ENCODE measurements at places on chromosomes 7 and 10. TPM values are rescaled to one million over a fixed set of nuclear protein-coding genes. Genes with fewer than 3 reads are reported as not detected.

GRCh38 chr7:25075459-25075858, 49.6 kb downstream of the CYCS start:
- no peak for DNase-seq

DNA sequence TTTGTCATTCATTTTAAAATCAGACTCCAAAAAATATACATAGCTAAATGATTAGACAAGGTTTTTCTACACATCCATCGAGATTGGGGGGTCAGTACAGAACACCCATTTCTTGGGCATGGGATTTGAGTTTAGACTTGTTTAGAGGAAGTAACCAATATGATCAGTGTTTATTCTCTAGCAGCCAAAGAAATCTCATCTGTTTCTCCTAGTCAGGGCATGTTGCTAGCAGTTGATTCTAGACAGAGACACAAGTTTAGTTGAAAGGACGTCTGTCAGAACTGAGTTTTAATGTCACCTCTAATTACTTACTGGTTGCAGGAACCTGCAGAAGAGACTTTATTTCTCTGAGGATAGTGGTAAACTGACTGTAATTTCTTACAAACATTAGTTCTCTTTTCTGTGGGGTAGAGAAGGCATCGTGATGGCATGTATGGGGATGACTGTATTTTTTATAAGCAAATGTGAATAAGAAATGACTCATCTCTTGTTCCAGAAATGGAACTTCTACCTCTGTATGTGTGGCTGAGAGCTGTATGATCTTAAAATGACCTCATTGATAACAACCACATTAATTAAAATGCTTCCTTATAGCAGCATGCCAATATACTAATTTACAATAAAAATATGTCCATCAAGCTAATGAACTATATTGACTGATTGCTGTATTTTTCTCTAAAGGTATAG, 30.6 kb upstream of the RHOBTB1 start:
- no peak for DNase-seq

GRCh38 chr7:110507369-110507768, 583.6 kb upstream of the LRRN3 start:
- DNase-seq: no peak

GRCh38 chr10:132150777-132151176, 36.0 kb upstream of the DPYSL4 start:
- no peak for DNase-seq

- DNase-seq: no peak
Measured at GRCh38 chr10:107390563-107390962, 226.1 kb upstream of the SORCS1 start.

DNA sequence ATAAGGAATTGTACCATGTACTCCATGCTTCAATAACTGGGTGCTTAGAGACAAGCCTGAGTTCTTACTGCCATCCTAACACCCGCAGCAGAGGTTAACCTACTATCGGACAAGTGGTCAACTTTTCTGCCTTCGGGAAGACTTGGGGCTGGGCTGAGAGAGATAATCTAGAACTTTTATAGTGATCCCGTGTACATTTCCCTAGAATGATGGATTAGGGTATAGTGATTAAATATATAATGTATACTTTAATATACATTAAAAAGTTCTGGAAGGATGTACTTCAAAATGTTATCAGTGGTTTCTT, 12.2 kb upstream of the HNRNPF start:
- no peak for DNase-seq

GRCh38 chr10:74953214-74953613, 126.8 kb downstream of the KAT6B start:
- no peak for DNase-seq

DNA sequence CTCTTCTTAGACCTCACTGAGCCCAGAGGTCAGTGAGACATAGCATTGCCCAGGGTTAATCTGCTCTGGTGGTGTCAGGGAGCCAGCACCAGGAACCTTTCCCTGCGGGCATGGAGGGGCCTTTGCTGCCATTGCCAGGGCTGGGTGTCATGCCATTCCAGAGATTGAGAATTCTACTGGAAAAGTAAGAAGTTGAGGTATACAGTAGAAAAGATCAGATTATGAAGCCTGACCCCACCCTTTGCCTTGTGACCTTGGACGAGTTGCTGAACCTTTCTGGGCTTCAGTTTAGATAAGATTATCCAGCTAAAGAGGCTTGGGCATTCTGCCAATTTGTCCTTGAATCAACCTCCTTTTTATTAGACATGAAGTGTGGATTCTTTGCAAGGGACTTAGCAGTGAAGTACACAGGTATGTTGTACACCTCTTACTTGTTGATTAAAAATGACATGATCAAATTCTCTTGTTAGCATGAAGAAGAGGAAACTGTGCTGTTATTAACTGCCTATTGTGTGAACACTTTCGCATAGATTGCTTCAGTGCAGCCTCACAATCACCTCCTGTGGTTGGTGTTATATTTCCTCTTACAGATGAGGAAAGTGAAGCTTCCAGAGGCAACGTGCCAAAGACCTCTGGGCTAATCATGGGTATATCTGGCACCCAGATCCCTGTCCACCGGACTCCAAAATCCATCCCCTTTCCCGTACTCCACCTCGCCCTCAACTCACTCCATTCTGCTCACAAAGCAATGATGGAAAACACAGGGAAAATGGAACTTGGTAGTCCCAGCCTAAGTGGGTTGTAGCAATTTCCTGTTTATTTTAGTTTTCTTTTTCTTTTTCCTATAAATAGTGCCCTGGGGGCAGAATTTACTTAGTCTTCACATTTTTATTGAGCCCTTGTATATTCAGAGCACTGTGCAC, 151.3 kb downstream of the CAMK1D start:
- no peak for DNase-seq

DNA sequence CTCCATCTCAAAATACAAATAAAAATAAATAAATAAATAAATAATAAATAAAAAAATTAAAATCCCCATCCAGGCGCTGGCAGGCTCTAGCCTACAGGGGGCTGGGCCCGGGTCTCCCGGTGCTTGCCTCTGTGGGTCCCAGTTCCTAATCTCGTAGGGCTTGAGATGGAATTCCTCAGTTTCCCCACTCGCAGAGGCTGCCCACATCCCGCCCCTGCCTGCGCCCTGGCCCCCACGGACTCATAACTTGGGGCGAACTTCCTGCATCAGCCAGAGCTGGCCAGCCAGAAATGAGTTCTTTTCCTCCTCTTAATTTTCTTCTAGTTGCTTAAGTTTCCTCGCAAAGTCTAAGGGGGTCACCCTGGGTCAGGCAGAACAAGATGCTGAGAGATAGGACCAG, 22.0 kb upstream of the SRRM3 start:
- no peak for DNase-seq

The UPK3BL2 gene
- total RNA-seq: 1.0 TPM

The ANXA8 gene
- 1.4 TPM for total RNA-seq

Measured in epithelial cell of proximal tubule (primary cell).